CD4-positive, alpha-beta T cell (primary cell): ENCODE measurements at places on chromosomes 7 and 10. TPM values are rescaled to one million over a fixed set of nuclear protein-coding genes. Genes with fewer than 3 reads are reported as not detected.

The DNA2 gene
- total RNA-seq = 3.7 TPM

The FKBP9 gene
- total RNA-seq = not detected

The GIMAP7 gene
- 48.4 TPM for total RNA-seq

The NME8 gene
- not detected for total RNA-seq

The OR6V1 gene
- not detected for total RNA-seq

DNA sequence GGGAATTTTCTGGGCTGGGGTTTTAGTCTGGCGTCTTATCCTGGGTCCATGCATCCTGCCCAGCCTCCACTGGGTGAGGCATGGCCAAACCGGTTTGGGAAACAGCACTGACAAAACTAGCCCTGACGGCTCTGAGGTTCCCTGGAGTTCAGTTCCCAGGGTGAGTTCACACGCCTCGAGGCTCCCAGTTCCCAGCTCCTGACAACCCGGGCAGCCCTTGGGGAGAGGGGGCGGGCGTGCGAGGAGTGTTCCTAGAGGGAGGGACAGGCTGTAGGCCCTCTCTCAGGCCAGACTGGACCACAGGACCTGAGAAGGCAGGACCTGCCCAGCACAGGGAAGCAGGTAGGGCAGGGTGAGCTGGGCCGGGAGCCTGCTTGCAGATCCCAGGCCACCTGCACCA, 82.3 kb upstream of the PPIF start:
- H3K27me3 ChIP-seq = no peaks in the 10 kb centered on the region
- peaks cover 5% of the 10 kb centered on the region for H3K36me3 ChIP-seq
- peaks cover 27% of the 10 kb centered on the region for H3K4me1 ChIP-seq
- H3K27ac ChIP-seq = no peak overlapping the region

- no peaks in the 10 kb centered on the region for H3K4me1 ChIP-seq
- no peaks in the 10 kb centered on the region for H3K27me3 ChIP-seq
- DNase-seq = no peak
- H3K27ac ChIP-seq = no peak overlapping the region
- H3K36me3 ChIP-seq = no peaks in the 10 kb centered on the region
Observed at GRCh38 chr10:36556468-36556867, 568.9 kb upstream of the ANKRD30A start.

- no peaks in the 10 kb centered on the region for H3K27me3 ChIP-seq
- H3K4me3 ChIP-seq = no peak overlapping the region
- no peaks in the 10 kb centered on the region for H3K36me3 ChIP-seq
- H3K4me1 ChIP-seq = no peaks in the 10 kb centered on the region
- no peak overlapping the region for H3K27ac ChIP-seq
Observed at GRCh38 chr10:23912884-23913404, 296.0 kb upstream of the KIAA1217 start.

GRCh38 chr10:84159076-84159685, 14.4 kb upstream of the GPR15LG start:
- DNase-seq = no peak
- no peak overlapping the region for H3K27ac ChIP-seq
- H3K36me3 ChIP-seq = peaks cover 11% of the 10 kb centered on the region
- H3K4me1 ChIP-seq = peaks cover 3% of the 10 kb centered on the region

- peaks cover 5% of the 10 kb centered on the region for H3K4me1 ChIP-seq
- H3K27me3 ChIP-seq = no peaks in the 10 kb centered on the region
- no peaks in the 10 kb centered on the region for H3K36me3 ChIP-seq
- H3K4me3 ChIP-seq = no peak overlapping the region
- no peak overlapping the region for H3K27ac ChIP-seq
- no peak for DNase-seq
Observed at GRCh38 chr10:14683256-14683655, 91.4 kb downstream of the FAM107B start.

DNA sequence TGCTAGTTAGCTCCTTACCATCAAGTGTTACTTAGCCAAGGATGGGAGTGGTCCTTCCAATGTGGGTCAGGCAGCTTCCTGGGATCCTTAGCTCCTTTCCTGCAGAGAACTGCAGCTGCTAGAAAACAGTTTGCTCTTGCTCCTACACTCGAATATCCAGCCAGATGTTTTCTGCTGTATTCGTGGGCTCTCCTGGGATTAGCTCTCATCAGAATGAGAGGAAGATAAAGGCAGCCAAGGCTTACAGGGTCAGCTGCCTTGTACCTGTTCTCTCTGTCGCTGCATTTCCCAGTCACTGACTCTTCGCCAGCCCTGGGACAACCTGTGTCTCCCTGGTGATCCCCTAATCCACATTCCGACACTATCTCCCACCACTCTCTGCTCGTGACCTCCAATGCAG, 29.0 kb downstream of the NEUROD6 start:
- H3K36me3 ChIP-seq = no peaks in the 10 kb centered on the region
- H3K27ac ChIP-seq = no peak overlapping the region
- no peaks in the 10 kb centered on the region for H3K27me3 ChIP-seq
- no peak for DNase-seq

- H3K4me3 ChIP-seq = no peak overlapping the region
- H3K27me3 ChIP-seq = no peaks in the 10 kb centered on the region
- H3K36me3 ChIP-seq = no peaks in the 10 kb centered on the region
Observed at GRCh38 chr10:124129471-124129870, 36.1 kb upstream of the CHST15 start.

- peaks cover 2% of the 10 kb centered on the region for H3K27me3 ChIP-seq
- no peak overlapping the region for H3K4me3 ChIP-seq
- no peak overlapping the region for H3K27ac ChIP-seq
- no peaks in the 10 kb centered on the region for H3K36me3 ChIP-seq
- DNase-seq = no peak
- peaks cover 45% of the 10 kb centered on the region for H3K4me1 ChIP-seq
Observed at GRCh38 chr7:157486007-157486755, 149.4 kb downstream of the DNAJB6 start.

- no peak overlapping the region for H3K4me3 ChIP-seq
- H3K36me3 ChIP-seq = peaks cover 74% of the 10 kb centered on the region
- H3K4me1 ChIP-seq = no peaks in the 10 kb centered on the region
- no peaks in the 10 kb centered on the region for H3K27me3 ChIP-seq
- H3K27ac ChIP-seq = no peak overlapping the region
Observed at GRCh38 chr7:137882806-137883205, 36.0 kb upstream of the DGKI start.

GRCh38 chr7:110095372-110096052, 995.4 kb upstream of the LRRN3 start:
- H3K27me3 ChIP-seq = no peaks in the 10 kb centered on the region
- H3K4me1 ChIP-seq = no peaks in the 10 kb centered on the region
- DNase-seq = no peak
- H3K36me3 ChIP-seq = no peaks in the 10 kb centered on the region
- H3K4me3 ChIP-seq = no peak overlapping the region
- no peak overlapping the region for H3K27ac ChIP-seq
